ENCODE measurements at places on chromosomes 13 and 19.

GRCh38 chr13:104143760-104144416 is 1077.7 kb upstream of the SLC10A2 start:
- DNase-seq = no peak

- no peak for DNase-seq
Measured at GRCh38 chr13:98896868-98897144, 81.1 kb downstream of the DOCK9 start.

DNA sequence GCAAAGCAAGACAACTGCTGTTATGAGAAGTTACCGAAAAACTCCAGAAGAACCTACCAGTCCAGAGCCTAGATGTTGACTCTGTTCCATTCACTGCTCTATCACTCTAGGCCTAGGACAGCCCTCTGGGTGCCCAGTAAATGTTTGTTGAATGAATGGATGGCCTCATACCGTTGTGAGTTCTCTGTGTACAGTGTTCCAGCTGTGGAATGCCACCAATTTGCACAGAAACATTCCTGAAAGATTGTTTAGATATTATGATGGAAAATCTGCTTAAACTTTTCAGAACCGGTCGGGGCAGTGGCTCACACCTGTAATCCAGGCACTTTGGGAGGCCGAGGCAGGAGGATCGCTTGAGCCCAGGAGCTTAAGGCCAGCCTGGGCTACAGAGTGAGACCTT is 1.3 kb upstream of the FBL start:
- DNase-seq = no peak

DNA sequence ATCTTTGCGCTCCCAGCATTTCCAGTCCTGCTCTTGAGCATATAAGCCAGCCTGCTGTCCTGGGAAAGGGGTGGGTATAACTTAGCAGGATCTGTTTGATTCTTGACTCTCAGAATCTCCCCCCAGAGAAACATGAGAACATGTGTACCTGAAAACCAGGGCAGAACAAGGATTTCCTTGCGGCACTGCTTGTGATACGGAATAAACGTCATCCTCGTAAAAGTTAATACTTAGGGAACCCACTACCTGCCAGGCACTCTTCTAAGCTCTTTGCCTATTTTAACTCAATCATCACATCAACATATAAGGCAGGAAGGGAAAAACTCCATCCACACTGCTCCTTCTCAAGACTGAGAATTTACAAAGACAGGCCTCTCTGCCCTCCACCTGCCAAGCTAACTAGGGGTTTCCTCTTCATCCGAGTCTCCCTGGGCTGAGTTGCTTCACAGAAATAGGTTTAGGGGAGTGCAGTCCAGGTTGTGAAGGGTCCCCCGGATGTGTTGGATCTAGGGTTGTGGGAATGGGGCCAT is 1.1 kb downstream of the ZNF653 start:
- no peak for DNase-seq

- DNase-seq = no peak
Measured at GRCh38 chr19:50222691-50223438, 19.4 kb downstream of the MYH14 start.

- no peak for DNase-seq
Measured at GRCh38 chr19:6459262-6460098, at the start of gene SLC25A23. SLC25A23 (minus strand) TSS chr19:6459792; CDS start chr19:6459628, 164 bp downstream.

DNA sequence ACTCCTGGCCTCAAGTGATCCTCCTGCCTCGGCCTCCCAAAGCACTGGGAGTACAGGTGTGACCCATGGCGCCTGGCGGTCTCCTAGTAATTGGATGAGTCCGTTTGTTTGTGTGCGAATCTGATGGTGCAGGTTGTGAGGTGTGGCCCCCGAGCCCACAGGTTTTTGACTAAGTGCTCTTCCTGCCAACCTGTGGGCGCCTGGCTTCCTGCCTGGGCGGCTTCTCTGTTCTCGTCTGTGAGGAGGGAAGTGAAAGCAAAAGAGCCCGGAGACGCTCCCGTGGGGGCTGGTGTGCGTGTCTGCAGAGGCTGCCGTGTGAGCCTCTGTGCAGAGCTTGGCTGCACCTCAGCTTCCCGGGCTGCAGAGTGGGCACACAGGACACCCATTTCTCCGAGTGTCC is 10.0 kb downstream of the ARHGAP45 start:
- no peak for DNase-seq

- DNase-seq = no peak
Measured at GRCh38 chr19:5865772-5866171, 4.6 kb downstream of the FUT5 start.

Data from PC-9 (cell line).